NCI-H2107 (cell line): ENCODE measurements at places on chromosomes 1 and 21.

- DNase-seq = no peak
Measured at GRCh38 chr1:68442822-68443556, 6.8 kb downstream of the RPE65 start.

DNA sequence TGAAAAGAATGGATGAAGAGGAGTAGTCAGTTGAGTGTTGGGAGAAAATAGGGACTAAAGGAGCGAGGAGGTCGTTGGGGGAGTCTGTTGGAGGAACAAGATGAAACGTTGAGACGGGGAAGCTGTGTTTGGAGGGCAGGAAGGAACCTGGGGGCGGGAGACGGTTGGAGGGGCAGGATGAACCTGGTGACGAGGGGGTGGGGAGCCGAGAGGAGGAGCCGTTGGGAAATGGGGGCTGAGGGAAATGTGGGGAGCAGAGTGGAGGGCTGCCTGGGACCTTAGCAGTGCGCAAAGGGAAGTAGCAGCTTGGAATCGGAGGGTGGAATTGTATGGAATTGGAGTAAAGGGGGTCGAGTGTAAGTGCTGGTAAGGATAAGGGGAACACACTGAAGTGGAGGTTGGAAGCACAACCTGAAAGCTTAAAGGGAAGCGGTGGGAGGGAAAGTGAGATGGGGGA, 630 bp downstream of the MTF2 start:
- DNase-seq = no peak

DNA sequence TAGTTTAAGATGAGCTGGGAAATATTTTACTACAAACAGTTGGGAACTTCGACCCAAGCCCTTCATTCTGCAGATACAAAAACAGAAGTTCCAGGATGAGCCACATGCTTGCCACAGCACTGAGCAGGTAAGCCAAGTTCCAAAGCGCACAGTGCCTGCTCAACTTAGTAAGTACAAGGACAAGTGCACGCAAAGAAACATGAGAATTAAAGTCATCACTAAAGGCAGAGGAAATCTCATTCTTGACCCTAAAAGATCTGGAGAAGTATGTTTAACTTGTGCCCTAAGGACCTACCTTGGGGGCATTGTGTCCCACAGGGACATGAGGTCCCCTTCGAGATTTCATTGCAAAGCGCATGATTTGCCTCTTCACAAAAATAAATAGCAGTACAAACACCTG, 1.2 kb upstream of the UBAP2L start:
- DNase-seq = no peak

DNA sequence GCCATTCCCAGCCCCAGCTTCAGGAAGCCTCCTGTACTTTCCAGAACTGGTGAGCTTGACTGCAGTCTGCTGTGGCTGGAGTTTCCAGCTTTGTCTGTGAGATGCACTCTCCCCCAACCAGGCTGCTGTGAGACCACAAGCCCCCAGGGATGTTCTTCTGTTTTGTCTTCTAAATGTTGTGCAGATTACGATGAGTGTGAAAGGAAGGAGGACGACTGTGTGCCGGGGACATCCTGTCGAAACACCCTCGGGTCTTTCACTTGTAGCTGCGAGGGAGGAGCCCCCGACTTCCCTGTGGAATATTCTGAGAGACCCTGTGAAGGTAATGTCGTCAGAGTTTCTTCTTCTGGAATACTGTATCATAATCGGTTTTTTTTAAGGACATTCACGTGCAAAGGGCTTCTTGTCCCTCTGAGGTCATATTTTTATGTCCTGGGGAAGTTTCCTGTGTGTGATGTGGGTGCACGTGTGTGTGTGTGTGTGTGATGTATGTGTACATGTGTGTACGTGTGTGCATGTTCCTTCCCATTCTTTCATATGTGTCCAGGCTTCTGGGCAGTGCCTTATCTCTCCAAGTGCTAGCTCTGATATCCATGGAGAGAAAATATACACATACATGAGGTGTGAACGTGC, 49.9 kb downstream of the UMODL1 start:
- DNase-seq = no peak

DNA sequence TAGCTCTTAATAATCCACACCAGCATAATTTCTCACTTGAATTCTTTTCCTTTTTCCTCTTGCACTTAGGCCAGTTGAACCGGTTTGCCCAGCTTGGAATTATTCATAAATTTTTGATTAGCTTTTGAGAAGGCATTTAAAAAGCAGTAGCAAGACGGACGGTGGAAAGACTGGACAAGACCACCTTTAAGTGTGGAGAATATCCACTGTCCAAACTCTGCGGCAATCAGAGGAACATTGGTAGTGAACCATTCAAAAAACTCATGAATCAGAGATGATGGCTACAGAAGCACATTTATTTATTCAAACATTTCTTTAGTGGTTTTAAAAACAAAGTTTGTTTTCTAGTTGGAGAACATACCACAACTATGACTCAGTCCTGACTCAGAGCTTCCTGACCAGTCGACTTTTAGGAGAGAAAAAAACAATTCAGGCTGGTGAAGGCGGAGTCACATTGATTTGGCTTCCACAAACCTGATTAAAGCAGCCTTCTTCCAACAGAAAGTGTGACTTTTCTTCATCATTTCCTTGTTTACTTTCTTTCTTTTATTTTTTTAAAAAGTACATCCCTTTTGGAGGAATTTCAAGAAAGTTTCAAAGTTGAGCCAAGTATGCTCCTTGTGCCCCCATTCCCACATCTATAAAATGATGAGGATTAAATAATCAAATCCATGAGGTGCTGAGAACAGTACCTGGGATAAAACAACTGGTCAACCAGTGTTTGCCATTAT, 128.8 kb downstream of the ADSS2 start:
- no peak for DNase-seq

DNA sequence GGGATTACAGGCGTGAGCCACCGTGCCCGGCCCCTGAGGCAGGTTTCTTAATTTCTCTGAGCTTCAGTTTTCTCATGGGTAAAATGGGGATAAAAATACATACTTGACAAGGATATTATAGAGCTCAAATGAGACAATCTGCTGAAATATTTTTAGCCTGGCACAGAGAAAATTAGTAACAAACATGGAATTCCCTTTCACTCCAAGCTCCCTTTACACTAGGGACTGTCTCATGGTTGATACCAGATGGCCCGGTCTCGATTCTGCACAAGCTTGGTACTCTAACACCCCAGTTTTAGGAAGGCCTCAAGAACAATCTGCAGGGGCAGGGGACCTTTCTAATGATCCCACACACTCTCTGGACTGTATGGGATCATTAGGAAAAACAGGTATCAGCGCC, 671.7 kb downstream of the SMYD3 start:
- no peak for DNase-seq

GRCh38 chr21:14773777-14774345, 227.7 kb upstream of the SAMSN1 start:
- no peak for DNase-seq

- DNase-seq = no peak
Measured at GRCh38 chr21:15071009-15071408, 6.2 kb upstream of the NRIP1 start.

GRCh38 chr1:167328306-167328815, 107.7 kb downstream of the POU2F1 start:
- DNase-seq = no peak

DNA sequence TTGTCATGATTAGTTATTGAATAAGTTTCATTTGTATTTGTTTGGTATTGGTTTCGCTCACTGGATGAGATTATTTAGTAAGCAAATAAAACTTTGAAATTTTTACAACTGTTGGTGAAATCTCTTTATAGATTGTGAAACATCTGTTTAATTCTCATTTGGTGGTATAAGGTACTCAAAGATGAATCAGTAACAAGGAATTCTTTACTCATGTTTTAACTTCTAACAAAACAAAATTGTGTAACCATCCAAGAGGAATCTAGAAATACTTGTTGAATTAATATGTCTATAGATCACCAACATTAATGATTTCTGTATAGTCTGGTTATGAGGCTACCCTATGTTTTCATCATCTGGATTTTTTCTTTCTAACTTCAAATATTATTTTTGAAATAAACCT, 62.8 kb upstream of the USP25 start:
- DNase-seq = no peak
